Ecto neural progenitor cell (in vitro differentiated cells): ENCODE measurements at places on chromosomes 1 and 21.
A peak's percentile ranks its signal among the peaks of the same experiment; 100 is the strongest.

- peak; percentile 76 for DNase-seq
These were observed 1.4 kb upstream of the KLHL21 start for GRCh38 chr1:6603915-6604558.

- no peak for DNase-seq
These were observed 3.5 kb upstream of the ARHGEF16 start for GRCh38 chr1:3450983-3451382.

- DNase-seq, result no peak
These were observed 24.0 kb downstream of the DR1 start for GRCh38 chr1:93369734-93370133.

DNA sequence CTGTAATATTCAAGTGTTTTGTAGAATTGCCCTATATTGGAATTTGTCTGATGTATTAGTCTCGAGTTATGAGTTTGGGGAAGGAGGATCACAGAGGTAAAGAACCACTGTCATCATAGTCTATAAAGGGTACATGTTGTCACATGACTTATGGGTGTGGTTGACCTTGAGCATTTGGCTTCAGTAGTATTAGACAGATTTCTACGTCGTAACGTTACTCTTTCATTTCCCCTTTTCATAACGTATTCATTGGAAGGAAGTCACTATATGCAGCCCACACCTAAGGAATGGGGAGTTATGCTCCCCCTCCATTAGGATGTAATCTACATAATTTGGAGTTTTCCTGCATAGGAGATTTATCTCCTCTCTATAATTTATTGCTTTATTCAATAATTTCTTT lies 110.1 kb upstream of the VAV3 start:
- no peak for DNase-seq

DNA sequence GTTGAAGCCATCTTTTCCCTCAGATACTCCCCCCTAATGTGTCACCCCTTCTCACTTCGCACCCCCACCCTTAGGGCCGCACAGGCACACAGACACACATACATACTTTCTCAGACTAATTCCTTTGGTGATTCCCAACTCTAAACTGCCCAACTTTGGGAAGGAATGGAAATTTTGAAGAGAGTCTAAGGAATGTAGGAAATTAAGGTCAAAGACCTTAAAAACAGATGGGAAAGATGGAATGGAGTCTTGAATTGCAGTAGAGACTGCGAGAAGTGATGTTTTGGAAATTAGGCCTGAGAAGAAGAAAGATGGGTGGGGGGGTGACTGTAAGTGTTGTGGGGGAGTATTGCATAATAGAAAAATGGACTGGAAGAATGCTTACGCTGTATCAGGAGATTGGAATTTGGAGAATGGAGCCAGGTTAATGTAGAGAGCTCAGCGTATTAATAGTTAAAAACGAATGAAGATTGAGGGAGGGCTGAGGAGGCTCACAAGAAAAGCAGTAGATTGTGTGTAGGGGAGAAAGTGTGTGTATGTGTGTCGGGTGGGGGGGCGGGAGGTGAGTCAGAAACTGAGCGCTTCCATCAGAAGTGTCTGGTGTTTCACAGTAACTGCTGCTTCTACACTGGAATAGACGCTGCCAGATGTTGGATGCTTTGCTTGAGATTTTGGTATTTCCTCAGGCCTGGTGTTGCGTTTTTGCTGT lies 1.7 kb downstream of the PIP5K1A start:
- no peak for DNase-seq

GRCh38 chr21:36698385-36698980 lies 432 bp upstream of the SIM2 start:
- DNase-seq, result peak; percentile 71

DNA sequence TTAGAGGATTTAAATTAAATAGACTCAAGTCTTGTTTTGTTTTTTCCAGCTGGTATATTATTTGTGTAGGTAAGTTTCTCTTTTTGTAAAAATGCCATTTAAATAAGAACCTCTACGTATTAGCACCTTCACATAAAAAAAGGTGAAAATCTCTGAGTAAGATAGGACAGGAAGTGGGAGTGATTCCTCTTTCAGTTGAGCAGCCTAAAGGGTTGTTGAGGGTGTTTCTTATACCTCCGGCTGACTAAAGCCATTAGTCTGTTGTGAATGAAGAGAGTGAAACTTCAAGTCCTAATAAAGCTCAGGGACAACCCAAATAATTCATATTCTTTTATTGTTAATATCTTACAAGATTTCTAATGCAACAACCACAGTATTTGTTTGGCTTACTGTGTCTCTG lies 188.7 kb downstream of the CHRM3 start:
- no peak for DNase-seq

GRCh38 chr1:178023181-178023618 lies 53.3 kb upstream of the SEC16B start:
- DNase-seq, result no peak

DNA sequence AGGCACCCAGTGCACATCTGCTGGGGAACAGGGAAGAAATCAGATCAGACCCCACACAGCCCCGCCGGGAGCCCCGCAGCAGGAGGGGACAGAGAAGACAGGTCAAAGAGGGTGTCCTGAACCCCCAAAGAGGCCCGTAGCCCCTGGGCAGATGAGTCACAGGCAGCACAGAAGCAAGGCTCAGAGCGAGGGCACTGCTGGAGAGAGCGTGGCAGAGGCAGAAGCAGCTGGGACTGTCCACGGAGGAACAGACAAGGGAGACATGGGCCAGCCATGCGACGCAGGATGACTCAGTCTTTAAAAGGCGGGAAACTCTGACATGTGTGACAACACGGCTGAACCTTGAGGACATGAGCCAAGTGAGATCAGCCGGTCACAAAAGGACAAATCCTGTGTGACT lies 14.5 kb upstream of the PRDM16 start:
- DNase-seq, result peak; percentile 40

DNA sequence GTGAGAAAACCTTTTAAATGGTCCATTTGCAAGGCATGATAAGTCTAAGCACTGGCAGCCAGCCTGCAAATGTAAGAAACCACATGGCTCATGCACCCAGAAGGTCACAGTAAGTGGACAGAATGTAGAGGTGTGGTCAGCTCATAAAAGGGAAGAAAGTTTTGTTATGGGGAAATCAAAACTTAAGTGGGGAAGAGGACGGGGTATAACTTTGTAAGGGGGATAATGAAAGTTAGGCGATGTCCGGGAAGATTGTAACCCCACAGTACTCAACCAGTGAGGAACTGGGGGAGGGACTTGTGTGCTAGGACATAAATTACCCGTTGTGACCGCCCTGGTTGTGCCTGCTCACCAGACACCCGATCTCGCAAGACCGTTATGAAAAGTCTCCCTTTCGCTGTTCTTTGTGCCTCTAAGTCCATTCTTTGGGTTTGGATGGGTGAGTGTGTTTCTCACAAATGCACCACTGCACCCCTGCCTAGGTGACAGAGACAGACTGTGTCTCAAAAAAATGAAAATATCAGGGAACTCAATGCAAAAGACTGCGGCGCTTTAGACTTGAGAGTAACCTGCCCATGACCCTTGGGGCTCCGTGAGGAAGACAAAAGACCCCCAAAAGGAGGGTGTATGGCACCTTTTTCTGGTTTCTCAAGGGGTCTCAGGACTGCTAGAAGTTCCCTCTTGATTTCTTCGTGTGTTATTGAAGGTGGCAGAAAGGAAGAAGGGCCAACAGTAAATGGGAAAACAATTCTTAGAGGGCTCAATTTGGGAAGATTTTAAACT lies 28.6 kb upstream of the ZNF496 start:
- no peak for DNase-seq

GRCh38 chr1:211148366-211148765 lies 14.4 kb upstream of the KCNH1 start:
- DNase-seq, result no peak

GRCh38 chr1:159023723-159024122 lies 14.0 kb downstream of the IFI16 start:
- DNase-seq, result no peak

- no peak for DNase-seq
These were observed 181.6 kb downstream of the KIF26B start for GRCh38 chr1:245336149-245336983.

GRCh38 chr1:150159550-150159949 lies 9.8 kb downstream of the PLEKHO1 start:
- DNase-seq, result no peak

- DNase-seq, result no peak
These were observed 271.3 kb downstream of the PTBP2 start for GRCh38 chr1:96992871-96993270.

DNA sequence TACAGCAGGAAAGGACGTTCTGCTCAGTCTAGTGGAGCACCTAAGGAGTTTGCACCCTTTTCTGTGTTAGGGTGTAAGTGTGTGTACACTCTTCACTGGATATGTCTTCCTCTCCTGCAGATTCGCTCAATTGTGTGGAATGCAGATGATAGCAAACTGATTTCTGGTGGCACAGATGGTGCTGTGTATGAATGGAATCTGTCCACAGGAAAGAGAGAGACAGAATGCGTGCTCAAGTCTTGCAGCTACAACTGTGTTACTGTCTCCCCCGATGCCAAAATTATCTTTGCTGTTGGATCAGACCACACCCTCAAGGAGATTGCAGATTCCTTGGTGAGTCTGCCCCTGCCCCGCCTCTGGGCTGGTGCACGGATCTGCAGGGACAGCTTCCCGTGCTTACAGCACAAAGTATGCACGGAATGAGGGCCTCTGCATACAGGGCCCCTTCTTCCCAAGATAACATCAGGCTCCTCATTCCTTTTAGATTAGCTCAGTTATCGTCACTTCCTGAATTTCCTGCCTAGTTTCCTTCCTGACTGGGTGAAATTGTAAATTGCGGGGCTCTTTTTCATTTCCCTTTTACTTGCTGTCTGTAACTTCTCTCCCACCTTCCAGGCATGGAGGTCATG lies 34.6 kb downstream of the CFAP57 start:
- DNase-seq, result peak; percentile 62

GRCh38 chr1:36729289-36729688 lies 246.6 kb upstream of the CSF3R start:
- no peak for DNase-seq

DNA sequence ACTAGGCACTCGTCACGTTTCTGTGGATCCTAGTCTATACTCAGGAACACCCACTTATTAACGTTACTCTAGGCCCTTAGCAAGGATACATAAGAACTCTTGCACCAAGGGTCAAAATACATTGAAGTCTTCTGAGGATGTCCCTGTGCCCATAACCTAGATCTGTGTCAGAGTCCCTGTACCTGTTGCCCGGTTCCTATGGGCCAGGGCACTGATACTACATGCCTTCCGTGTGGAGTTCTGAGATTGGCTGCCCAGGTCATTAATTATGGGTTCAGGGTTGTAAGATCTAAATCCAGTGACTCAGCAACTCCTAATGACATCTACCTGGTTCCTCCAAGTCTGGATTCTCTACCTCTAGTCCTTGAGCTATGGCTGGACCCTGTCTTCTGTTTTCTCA lies 69.5 kb downstream of the GPR137B start:
- DNase-seq, result no peak

DNA sequence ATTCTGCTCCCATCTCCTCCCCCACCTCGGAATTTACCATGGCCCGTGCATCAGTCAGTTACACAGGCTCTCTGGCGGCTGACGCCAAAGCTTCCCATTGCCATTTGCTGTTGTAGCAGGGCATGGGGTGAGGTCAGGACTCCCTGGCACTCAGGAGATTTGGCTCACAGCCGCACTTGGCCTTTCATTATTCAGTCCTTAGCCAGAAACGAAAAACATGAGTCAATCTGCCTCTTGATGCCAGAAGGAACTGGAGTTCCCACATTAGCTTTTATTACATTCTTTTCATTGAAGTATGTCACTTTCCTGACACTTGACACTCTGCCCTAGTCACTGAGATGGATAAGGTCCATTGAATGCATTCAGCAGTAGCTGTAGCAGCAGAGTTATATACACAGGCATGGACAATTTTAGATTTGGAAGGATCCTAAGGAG lies 260.6 kb downstream of the CACNA1E start:
- no peak for DNase-seq

DNA sequence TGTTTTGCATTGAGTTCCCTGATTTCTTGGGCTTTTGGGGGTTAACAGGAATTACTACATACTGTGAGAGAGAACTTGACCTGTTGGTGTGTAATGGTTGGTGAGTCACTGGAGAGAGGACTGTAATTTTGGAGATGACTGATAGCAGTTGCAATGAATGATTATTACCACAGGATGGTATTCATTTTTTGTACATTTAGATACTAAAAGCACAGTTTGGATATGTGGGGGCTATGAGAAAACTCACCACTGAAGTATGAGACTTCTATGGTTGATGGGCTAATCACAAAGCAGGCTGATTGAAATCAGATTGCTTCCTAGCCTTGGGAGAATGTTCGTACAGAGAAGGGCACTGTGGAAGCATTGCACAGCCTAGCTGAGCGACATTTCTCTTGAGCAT lies 1571.3 kb upstream of the PRMT6 start:
- DNase-seq, result no peak

GRCh38 chr1:194279975-194280374 lies 1093.6 kb upstream of the B3GALT2 start:
- no peak for DNase-seq

GRCh38 chr1:168643152-168643551 lies 66.7 kb downstream of the XCL1 start:
- DNase-seq, result no peak

DNA sequence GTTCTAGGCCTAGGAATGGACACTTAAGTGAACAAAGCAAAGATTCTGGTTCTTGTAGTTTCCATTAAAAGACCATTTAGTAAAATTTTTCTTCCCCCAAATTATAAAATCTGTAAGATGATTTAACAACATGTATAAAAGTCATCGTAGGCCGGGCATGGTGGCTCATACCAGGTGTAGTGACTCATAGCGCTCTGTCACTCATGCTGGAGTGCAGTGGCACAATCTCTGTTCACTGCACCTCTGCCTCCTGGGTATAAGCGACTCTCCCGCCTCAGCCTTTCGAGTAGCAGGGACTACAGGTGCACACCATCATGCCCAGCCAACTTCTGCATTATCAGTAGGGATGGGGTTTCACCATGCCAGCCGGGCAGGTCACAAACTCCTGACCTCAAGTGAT lies 9.1 kb downstream of the ASPM start:
- no peak for DNase-seq

DNA sequence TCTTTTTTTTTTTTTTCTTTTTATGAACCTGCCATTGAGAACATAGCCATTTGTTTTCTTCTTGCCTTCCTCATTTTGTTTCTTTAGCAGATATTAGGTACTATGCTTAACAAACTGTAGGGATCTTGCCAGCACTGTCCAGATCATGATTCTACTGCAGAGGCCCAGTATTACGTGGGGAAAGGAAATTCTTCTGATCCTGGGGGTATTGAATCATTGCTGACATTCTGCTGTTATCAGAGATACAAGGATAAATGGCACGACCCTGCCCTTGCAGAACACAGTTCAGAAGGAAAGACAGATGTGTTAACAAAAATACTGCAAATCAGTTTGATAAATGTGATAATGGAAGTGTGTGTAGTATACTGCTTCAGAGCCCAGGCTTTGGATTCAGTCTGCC lies 56.2 kb downstream of the BTBD8 start:
- DNase-seq, result no peak
